A673 (cell line): ENCODE measurements at places on chromosomes 16 and 17. TPM values are rescaled to one million over a fixed set of nuclear protein-coding genes. Genes with fewer than 3 reads are reported as not detected.

- DNase-seq: no peak
These were observed 24.9 kb downstream of the KLHL36 start for GRCh38 chr16:84673203-84673535.

GRCh38 chr16:717450-718245 is 2.7 kb downstream of the METRN start:
- no peak for DNase-seq

GRCh38 chr16:21103941-21104860 is 46.4 kb downstream of the DNAH3 start:
- peak; percentile 85 for DNase-seq

- DNase-seq: no peak
These were observed 1.9 kb downstream of the ELOB start for GRCh38 chr16:2775131-2775716.

GRCh38 chr16:70253291-70254106 is 1.8 kb upstream of the EXOSC6 start:
- peak; percentile 43 for DNase-seq

GRCh38 chr16:86566601-86566965 is at the start of gene FOXC2:
Gene FOXC2, plus strand, starts transcription at chr16:86566829. Its CDS starts 507 bp downstream, at chr16:86567336.
- peak; percentile 93 for DNase-seq

DNA sequence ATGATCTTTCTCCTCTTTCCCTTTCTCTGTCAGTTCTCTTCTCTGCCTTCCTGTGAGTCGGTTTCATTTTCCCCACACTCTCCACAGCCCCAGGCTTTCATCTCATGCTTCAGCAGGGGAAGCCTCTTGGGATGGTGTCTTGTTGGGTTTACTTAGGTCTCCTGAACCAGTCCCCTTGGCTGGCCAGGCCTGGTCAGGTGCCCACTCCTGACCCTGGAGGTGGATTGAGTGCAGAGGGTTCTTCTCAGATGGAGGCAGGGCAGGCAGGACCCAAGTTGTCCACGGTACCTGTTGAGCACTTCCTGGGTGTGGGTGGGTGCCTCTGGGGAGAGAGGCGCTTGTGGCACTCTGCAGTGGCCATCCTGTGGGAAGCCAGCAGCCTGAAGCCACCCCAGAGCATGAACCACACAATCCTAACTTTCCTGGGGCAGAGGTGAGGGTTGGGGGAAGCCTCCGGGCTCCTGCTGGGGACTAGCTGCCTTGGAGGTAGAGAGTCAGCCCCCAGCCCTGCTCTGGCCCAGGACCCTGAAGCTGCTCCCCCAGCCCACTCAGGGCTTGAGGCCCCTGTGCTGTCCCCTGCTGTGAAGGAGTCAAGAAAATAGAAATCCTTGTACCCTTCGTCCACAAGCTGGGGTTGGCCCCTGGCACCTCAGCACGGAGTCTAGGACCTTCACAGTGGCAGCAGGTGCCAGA is 2.0 kb upstream of the RAP1GAP2 start:
- DNase-seq: no peak

- DNase-seq: peak; percentile 77
These were observed 36.6 kb upstream of the MED9 start for GRCh38 chr17:17440010-17440843.

DNA sequence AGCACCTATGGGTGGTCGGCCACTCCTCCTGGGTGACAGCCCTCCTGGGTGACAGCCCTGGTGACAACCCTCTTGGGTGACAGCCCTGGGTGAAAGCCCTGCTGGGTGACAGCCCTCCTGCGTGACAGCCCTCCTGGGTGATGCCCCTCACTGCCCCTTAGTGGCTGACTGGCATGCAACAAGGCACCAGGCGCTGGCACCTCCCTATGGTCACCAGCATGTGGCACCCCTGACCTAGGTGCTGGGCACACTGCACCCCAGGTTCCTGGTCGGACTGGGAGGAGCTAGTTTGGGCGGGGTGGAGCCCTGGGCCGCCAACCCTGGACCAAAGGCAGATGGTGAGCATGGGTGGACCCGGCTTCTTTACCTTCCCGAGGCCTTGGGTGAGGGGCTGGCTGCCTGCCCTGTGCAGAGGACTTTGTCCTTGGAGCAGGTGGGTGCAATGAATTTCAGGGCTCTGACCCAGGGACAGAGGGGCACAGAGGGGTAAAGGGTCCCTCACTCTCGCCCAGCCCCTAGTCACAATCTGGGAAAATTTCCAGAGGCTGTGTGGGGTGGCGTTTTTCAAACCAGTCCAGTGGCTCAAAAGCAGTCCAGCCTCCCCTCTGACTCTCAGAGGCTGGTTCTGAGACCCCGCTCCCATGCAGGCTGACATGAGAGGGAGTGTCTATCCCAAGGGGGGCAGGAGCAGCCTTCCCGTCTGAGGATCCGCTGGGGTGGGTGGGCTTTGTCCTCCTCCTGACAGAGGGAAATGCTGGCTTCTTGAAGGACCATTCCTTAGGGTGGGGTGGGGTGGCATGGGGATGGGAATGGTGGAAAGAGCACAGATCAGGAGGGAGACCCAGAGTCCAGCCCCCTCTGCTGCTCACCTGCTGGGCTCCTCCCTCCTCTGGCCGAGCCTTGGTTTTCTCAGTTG is 25.9 kb upstream of the TNFRSF13B start:
- no peak for DNase-seq

DNA sequence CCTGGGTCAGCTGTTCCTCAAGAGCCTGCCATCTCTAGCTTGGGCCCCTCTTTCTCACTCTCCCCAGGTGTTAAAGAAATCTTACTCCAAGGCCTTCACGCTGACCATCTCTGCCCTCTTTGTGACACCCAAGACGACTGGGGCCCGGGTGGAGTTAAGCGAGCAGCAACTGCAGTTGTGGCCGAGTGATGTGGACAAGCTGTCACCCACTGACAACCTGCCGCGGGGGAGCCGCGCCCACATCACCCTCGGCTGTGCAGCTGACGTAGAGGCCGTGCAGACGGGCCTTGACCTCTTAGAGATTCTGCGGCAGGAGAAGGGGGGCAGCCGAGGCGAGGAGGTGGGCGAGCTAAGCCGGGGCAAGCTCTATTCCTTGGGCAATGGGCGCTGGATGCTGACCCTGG is 6.8 kb downstream of the CNP start:
- DNase-seq: no peak

DNA sequence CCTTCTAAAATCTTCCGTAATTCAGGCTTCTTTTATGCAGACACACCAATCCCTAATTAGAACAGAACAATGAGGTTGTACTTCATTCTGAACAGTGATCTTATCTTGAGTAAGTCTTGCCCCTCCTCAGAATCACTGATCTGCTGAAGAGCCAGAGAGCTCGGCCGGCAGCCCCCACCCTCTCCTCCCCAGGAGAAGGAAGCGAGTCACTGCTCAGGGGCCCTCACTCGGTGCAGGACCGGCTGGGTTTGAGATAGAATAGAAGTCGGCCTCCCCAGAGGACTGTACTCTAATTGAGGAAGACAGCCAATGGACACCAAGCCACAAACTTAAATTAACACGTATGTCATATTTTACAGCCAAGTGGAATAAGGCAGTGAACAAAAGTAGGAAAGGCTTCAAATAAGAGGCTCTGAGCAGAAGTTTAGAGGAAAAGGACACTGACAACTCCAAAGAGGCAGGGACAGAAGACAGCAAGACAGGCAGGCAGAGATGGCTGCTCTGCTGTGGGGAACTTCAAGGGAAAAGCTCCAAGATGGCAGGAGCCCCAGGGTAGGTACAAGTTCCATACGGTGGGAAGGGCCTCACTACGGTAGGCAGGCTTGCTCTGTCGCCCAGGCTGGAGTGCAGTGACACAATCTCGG is 18.6 kb downstream of the CREBBP start:
- peak; percentile 71 for DNase-seq

DNA sequence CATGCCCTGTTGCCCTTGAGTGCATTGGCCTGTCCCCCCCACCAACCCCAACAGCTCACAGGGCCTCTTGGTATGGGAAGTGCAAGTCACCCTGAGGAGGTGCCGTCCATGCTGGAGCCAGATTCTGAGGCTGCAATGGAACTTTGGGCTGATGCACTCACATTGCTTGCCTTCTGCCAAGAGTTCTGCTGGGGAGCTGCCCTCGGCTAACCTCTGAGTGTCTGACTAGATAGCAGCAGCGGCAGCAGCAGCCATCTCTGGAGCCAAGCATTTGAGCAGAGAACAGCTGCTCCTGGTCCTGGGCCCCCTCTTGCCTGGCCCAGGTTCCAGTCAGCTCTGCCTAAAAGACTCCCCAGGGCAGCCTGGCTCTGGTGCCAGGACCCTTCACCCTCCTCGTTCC is 61.5 kb downstream of the GNAO1 start:
- no peak for DNase-seq

GRCh38 chr17:70808596-70808995 is 639.3 kb downstream of the KCNJ2 start:
- peak; percentile 14 for DNase-seq

- no peak for DNase-seq
These were observed 5.9 kb downstream of the DYNLL2 start for GRCh38 chr17:58089111-58089510.

- no peak for DNase-seq
These were observed 1.4 kb downstream of the NXPH3 start for GRCh38 chr17:49576917-49577649.

GRCh38 chr17:14923981-14924380 is 341.1 kb downstream of the PMP22 start:
- no peak for DNase-seq

DNA sequence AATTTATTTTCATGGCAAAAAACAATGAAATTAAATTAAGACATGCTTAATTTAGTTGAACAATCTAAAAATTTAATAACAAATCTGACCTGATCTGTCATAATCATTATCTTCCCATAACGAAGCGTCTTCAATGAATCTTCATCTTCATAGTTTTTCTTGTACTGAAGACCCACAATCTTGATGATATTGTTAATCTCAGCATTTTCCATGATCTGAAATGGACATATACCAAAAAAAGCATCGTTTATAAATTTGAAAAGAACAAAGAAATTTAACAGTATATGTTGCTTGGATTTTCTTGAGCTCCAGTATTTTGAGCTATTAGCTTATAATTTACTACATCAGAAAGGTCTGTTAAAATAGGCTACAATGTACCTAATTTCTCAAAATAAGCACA is 10.2 kb downstream of the TOP2A start:
- DNase-seq: no peak

DNA sequence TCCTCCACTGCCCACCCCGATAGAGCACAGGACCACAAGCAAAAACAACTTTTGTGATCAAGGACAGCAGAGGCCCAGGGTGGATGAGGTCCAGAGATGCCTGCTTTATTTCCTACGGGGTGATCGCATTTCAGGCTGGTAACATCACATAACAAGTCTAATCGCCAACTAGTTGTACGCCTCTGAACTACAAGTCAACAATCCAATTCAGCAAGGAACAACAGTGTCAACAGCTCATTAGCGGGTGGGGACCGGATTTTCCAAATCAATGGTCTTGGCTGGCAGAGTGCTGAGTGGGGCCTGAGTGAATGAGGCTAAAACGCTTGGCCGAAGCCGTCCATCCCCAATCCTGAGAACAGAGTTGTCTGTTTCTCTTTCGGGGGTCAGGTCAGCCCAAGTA is 17.1 kb downstream of the MRM3 start:
- no peak for DNase-seq

DNA sequence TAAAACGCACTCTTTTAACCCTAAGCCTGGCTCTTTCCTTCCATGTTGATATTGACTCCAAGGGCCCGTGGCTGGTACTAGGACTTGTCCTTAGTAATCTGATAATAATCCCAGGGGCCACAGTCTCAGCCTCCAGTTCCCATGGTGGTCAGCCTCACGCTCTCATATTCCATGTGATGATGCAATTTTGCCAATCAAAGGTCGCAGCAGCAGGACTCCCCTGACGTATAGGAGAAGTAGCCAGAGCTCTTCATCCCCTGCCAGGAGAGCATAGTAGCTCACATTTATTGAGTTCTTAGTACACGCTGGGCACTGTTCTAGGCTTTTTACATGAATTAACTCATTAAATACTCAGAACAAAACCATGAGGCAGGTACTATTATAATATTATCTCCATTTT is 42.4 kb downstream of the CD300LF start:
- DNase-seq: no peak

AKTIP gene
- 15.0 and 20.3 TPM in 2 replicates for total RNA-seq

TRIM72 gene
- 0.04 TPM in 1 of 2 replicates, not detected in the other for total RNA-seq

KRT33A gene
- not detected in 2 replicates for total RNA-seq

ZFHX3 gene
- 21.7 and 21.8 TPM in 2 replicates for total RNA-seq

CA7 gene
- not detected in 2 replicates for total RNA-seq

HS3ST2 gene
- total RNA-seq: 0.24 TPM in 1 of 2 replicates, not detected in the other

PRPSAP1 gene
- 77.5 and 89.2 TPM in 2 replicates for total RNA-seq

HS3ST4 gene
- total RNA-seq: 33.5 and 34.0 TPM in 2 replicates

SLC43A2 gene
- 0.06 and 1.2 TPM in 2 replicates for total RNA-seq

CBFA2T3 gene
- total RNA-seq: 1.7 and 2.2 TPM in 2 replicates

DECR2 gene
- 27.5 and 28.7 TPM in 2 replicates for total RNA-seq
